HFFc6 (cell line): ENCODE measurements at places on chromosomes 2 and 18.

GRCh38 chr2:218802386-218802994 is 20.5 kb downstream of the CYP27A1 start:
- no peak for DNase-seq

- no peak for DNase-seq
Measured at GRCh38 chr2:152402780-152403759, 68.1 kb downstream of the FMNL2 start.

DNA sequence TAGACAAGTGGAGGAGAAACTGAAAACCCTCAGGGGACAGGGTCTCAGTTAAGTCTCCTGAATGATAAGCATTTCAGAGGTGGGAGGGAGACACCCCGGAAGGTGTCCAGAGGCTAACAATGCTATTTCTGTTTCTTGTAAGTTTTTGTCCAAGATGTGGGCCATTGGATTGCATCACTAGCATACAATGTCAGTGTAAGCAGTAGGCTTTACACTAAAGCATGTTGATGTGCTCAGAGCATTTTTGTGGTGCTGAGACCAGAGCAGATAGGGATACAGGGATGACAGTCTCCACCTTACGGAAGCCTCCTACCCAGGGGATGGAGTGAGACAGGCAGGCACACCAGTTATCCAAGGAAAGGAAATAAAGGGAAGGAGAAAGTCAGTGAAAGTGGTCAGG is 2.2 kb upstream of the IL1R1 start:
- DNase-seq, result no peak

DNA sequence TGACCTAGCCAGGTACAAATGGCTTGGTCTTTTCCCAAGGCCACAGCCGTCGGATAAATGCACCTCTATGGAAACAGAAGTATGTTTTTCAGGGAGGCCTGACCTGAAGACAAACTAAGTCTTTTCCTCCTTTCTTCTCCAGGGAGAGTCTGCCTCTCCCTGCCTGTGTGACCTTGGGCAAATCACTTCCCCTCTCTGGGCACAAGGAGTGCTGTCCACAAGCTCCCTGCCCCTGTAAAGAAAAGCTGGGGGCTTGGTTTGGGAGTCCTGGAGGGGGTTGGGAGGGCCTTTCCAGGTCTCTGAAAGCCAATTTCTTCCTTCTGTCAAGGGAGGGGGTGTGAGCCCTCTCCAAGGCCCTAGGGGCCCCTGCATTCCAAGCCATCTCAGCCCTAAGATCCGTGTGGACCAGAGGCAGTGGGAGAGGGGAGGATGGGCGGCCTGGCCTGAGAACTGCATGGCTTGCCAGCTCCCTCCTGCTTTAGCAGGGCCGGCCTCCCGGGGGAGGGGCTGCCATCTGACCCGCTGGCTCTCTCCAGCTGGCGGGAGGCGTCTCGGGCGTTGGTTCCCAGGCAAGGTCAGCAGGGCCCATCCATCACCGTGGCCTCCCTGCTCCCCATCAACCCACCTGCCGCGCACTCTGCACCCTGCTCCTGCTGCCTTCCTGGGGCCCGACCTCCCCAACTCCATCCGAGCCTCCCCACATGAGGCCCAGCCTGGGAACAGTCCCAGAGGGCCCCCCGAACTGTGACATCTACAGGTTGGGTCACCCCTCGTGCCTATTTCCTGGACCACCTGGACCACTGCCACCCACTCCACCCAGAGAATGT is 61.4 kb downstream of the SMAD7 start:
- DNase-seq, result no peak

GRCh38 chr2:150513647-150514046 is 26.2 kb upstream of the RND3 start:
- DNase-seq, result peak; percentile 36

DNA sequence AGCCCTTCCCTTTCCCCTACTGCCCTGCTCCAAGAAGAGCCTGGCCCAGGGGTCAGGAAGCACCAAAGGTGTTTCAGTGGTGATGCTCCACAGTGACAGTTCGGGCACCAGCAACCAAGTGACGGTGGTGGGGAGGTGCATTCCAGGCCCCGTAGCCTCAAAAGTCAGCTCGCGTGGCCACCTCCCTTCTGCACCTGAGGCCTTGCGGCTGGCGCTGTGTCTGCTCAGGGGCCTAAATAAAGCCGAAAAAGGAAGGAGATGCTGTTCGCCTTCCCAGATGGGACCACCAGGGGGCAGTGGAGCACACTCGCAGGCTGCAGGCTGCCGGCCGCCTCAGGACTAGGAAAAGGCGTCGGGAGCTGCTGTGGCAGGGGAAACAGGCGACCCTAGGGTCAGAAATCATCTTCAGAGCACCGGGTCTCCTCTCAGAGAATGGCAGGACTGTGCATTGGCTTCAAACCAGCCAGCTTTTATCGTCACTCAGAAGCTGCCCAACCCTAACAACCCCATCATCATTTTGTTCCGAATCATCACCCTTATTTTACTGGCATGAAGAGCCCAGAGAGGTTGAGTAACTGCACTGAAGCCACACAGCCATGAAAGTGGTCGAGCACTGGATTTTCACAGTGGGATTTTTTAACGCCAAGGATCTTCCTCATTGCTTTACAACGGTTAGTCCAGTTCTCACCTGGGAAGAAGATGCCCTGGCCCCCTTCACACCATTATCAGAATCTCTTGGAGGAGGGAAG is 213.0 kb upstream of the CELF4 start:
- DNase-seq, result peak; percentile 2

DNA sequence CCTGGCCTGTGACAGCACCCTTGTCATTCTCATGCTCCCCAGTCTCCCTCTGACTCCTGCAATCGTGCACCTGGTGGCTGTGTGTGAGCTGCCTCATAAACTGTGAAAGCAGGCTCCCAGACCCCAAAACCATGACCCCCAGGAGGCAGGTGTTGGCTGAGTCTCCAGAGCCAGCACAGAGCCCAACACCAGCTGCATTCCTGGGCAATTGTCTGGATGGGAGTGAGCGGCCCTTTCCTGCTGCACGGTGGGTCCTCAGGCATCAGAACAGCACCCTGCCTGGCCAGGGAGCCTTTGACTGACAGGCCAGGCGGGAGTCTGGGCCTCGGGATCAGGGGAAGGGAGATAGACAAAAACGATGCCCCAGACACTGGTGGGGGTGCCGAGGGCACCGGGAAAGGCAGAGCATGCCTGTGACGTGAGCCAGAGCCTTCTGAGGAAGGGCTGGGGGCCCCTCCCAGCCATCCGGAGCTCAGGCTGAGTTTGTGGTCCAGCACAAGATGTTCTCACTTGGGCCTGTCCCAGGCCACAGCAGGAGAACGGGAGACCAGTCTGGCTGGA is 135.1 kb upstream of the GPC1 start:
- no peak for DNase-seq

GRCh38 chr2:64133828-64134227 is 10.4 kb downstream of the PELI1 start:
- peak; percentile 70 for DNase-seq

GRCh38 chr18:21979171-21979560 is 190.2 kb upstream of the GATA6 start:
- no peak for DNase-seq

GRCh38 chr18:11657152-11657551 is 31.9 kb upstream of the GNAL start:
- DNase-seq, result no peak

GRCh38 chr18:11983592-11983991 is 2.3 kb downstream of the IMPA2 start:
- no peak for DNase-seq

- no peak for DNase-seq
Measured at GRCh38 chr2:122340246-122340645, 584.8 kb downstream of the TSN start.

DNA sequence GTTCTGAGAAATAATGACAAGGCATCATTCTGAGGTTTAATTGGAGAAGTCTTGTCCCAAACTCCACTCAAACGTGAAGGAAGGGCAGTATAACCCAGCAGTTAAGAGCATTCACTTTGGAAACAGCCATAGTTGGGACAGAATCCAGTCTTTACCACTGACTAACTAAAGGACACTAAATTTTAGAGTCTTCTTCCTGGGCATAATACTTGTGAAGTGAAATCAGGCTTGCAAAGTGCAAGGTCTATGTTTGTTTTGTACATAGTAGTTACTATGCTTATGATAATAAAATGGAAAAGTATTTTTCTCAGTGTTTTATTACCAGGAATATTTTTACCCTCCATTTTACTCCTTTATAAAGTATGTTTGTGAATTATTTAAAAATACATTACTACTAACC is 748.2 kb upstream of the ID2 start:
- no peak for DNase-seq

DNA sequence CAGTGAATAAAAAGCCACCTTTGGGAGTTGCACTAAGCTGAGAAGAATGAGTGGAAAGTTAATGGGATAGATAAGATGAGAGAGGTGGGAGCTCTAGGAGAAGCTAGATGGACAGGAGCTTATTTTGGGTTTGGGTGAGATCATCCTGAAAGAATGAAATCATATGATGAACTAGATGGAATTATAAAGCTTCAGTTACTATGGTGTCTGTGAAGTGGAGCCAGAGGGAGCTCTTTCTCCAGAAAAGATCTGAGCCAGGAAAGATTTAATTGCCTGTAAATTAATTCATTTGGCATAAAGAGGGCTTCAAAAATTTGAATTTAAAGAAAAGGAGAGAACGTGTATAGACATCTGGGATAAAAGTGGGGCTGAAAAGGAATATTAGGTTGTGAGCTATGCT is 10.3 kb downstream of the DNAH6 start:
- DNase-seq, result peak; percentile 3

- no peak for DNase-seq
Measured at GRCh38 chr2:231413921-231414476, 18.5 kb downstream of the B3GNT7 start.

GRCh38 chr2:215765729-215766360 is 247.5 kb downstream of the MREG start:
- no peak for DNase-seq

DNA sequence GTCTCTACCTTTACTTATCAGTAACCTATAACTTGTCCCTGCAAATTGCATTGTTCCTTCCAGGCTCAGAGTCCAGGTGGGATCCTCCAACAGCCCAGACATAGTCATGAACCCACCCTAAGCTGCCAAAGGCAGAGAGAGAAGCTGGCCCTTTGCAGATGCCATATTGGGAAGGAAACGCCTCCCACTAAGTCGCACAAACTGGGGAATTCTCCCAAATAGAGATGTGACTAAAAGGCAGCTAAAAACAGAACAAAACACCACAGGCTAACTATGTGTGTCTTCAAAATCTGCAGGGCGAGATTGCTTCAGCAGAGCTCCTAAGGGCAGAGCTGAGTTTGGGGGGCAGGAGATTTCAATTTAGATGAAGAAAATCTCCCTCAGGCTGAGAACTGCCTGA is 38.5 kb upstream of the SIGLEC15 start:
- DNase-seq, result no peak

GRCh38 chr2:68769586-68770270 is 35.1 kb downstream of the ARHGAP25 start:
- no peak for DNase-seq

GRCh38 chr2:20061940-20062339 is 10.5 kb upstream of the LAPTM4A start:
- no peak for DNase-seq

- DNase-seq, result no peak
Measured at GRCh38 chr2:158191076-158191895, 89.6 kb downstream of the UPP2 start.

GRCh38 chr2:191333911-191334357 is 88.7 kb downstream of the MYO1B start:
- peak; percentile 98 for DNase-seq

DNA sequence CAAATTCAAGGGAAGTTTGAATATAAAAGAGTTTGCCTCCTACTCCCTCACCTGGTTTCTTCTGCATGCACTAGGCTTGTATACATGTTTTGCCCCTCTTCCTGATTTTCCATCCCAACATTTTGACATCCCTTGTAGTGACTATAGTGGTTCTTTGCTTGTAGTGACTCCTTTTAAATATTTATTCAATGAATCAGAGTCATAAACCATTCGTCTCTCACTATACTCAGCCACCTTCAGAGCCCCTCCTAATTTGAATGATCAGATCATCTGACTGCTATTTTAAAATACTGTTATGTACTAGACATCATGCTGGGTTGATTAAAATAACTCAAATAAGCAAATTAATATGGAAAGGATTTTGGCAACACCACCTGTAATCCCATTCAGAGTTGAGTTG is 492.1 kb upstream of the PIK3C3 start:
- DNase-seq, result no peak

DNA sequence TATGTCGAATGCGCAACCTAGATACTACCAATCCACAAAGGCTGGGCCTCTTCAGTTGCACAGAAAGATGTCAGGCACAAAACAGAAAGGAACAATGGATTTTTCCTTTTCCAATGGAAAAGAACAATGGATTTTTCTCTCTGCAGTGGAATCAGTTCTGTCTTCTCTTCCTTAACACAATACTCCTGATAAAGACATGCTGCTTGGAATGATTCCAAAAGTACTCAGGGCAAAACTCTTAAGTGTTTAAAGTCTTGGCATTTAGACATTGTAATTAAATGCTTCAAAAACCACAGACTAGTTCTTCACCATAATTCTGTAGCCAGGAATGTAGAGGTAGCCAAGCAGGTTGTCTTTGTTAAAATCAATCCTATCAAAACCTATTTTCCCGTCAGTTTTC is 46.7 kb upstream of the FLACC1 start:
- DNase-seq, result peak; percentile 26

DNA sequence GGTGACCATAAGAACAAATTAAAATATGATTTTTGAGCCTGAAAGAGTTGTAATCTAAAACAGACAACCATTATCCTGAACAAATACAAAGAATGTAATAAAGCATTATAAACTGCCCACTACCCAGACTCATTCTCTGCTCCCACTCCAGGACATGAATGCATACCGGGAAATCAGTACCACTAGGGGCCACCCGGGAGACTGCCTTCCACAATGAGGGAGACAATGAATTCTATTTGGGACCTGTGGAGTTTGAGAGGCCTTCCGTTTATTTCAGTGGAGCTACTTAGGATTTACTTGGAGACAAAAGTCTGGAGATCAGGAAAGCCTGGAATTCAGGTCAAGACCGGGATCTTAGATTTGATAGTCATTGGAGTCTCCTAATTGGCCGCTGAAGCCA is 50.0 kb downstream of the NAB1 start:
- no peak for DNase-seq

DNA sequence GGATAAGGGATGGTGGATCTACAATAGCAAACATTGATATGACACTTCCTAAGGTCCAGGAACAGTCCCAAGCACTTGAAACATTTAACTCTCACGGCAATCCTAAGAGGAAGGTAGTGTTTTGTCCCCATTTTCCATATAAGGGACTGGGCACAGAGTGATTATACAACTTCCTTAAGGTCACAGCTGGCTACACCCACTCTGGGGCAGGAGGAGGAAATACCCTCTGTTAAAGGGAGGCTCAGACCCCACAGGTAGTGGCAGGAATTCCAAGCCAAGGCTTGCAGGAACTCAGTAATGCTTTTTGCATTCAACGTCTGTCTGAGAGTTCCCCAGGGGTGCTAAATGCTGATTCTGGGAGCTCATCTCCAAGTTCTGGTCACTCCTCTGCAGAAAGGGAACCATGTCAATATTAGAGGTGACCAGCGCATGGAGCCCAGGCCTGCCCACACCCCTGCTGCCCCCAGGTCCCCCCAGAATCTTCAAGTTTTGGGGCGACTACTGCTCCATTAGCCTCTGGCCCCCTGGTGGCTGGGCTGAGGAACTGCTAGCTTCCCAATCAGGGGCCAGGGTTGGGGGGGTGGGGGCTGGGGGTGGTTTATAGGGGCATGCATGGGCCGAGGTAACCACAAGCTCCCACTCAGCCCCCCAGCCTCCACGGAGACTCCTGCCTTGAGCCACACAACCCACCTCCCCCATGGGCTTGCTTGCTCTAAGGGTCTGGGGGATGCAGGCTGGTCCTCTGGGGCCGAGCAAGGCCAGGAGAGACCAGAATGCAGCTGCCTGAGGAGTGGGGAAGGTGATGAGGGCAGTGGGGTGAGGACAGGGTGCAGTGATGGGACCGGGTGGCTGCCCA is 11.1 kb downstream of the OBSL1 start:
- DNase-seq, result no peak

- DNase-seq, result no peak
Measured at GRCh38 chr2:193156480-193156879, 961.7 kb upstream of the TMEFF2 start.
